ENCODE measurements at places on chromosomes 2 and 18.

DNA sequence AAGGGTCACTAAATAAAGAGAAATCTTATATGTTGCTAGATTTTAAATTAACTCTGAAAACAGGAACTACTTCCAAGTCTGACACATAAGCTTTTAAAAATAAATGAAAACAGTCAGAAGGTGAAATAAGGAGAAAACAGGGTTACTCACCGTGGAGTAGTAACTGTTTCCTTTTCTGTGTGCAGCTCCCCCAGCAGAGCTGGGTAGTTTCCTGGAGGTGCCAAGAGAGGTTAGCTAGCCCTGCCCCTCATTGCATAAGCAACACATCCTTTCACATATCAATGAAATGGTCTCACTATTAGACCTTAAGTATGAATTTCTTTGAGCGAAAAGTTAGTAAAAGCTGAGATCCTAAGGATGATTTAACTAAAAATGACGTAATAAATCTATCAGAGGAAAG is 54.0 kb upstream of the GPR75 start:
- no peak for DNase-seq

DNA sequence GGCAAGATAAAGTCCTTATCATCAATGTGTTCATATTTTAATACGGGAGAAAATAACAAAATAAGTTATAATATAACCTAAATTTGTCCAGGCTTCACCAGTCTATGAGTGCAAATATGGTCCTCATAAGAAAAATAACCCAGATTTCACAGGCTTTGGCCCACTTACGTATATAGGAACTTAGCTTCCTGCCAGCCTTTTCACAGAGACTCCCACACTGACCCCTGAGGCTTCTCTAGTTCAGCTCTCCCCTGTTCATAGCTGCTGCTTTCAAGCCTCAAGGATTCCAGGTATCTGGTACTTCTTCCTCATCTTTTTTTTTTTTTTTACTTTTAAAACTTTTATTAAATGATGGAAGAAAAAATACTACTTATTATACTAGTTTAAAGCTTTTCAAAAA is 74.9 kb upstream of the PELI1 start:
- DNase-seq, result no peak

GRCh38 chr2:172606285-172606684 is 50.4 kb downstream of the PDK1 start:
- no peak for DNase-seq

GRCh38 chr18:4672162-4672561 is 217.1 kb upstream of the DLGAP1 start:
- DNase-seq, result no peak

DNA sequence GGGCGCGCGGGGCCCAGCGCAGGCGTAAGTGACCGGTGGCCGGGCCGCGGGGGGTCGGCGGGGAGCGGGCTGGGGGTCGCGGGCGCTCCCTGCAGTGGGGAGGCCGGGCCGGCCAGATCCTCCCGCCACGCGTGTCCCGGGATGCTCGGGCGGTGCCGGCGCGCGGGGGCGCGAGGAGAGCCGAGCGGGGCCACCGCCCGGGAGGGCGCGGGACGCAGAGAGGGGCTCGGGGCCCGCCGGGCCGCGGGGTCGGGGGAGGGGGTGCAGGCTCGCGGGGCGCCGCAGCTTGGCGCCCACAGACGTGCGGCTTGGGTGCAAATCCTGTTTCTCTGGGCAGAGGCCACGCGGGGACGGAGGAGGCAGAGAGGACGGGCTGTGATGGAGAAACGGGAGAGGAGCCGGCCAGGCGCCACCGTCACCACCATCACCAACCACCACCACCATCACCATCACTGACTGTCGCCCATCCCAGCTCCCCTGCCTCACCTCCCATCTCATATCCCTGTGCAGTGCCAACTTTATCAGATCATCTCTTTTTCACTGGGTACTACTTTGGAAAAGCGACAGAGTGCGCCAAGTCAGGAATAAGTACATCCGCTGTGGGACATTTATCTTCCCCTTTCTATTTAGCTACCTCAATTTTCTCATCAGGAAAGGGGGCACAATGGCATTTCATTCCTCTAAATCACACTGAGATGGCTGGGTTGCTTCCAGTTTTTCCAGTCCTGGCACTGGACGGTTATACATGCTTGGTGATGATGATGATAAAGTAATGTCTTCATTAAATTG is 97.2 kb upstream of the GPR45 start:
- DNase-seq, result no peak

DNA sequence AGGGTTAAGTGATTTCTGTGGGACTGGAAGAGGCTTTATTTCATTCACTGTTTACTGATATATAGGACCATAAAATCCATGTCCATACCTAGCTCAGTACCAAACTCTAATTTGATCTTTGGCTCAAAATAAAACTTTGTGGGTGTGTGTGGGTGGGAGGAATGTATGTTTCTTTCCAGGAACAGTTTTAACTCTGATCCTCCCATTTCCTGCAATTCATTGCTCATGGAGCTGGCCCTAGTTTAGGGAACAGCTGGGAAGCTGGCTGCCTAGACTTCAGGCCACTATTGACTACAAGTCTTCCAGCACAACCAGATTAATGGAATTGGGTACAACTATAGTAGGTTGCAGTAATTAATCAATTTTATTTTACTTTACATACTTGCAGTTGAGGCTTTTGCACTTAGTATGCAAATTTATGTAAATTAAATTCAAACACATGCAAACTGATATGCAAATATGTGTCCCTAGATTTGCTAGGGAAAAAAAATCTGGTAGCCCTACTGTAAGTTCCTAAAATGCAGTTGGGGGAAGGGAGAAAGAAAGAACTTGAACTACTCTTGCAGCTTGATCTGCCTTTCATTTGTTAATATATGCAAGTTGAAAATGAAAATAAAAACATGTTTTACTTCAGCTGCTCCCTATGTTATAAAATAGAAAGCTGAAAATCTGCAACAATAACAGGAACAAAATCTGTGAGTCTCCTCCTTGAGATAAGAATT is 1070.3 kb upstream of the CELF4 start:
- no peak for DNase-seq

Data from HepG2 (cell line).